ENCODE measurements at places on chromosomes 3 and 15.

GRCh38 chr3:30457081-30457480, 149.3 kb upstream of the TGFBR2 start:
- DNase-seq = no peak

GRCh38 chr3:156317462-156318074, 197.2 kb downstream of the KCNAB1 start:
- DNase-seq = no peak

GRCh38 chr3:52228266-52228665, 2.8 kb upstream of the TLR9 start:
- DNase-seq = no peak

DNA sequence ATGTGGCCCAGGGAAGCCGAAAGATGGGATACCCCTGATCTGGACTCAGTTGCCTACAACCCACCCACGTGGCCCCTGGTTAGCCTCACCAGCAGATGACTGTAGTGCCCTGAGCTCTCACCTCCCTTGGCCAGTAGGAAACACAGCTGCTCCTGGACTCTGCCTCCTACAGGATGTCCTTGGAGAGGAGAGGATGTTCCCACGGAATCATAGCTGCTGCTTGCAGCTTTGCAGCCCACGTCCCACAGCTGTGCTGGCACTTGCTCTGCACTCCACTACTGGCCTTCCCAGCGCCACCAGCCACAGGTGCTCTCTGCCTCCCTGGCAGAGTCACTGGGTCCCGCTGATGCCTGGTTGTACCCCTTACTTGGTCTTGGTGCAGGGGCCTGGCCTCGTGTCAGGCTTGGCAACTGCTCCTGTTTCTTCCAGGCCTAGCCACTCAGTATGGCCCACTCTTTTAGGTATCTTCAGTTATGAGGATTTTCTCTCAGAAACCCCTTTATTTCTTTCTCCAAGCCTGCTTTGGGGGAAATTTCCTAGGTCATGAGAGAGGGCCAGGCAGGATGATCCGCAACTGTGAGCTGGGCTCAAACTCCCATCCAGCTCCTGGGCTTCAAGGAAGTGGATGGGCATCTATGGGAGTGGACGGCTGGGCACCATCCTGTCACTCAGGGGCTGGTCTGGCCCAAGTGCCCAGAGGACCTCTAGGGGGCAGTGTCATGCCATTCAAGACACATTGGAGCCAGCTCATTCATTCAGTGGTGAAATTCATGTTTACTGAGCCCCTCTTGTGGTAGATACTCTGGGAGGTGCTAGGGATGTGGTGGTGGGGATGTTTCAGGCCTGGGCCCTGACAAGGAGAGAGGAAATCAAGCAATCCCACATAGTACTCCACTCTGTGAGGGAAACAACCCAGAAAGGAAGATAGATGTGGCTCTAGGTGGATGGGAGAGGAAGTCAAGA, 16.2 kb upstream of the VILL start:
- DNase-seq = peak; percentile 77

DNA sequence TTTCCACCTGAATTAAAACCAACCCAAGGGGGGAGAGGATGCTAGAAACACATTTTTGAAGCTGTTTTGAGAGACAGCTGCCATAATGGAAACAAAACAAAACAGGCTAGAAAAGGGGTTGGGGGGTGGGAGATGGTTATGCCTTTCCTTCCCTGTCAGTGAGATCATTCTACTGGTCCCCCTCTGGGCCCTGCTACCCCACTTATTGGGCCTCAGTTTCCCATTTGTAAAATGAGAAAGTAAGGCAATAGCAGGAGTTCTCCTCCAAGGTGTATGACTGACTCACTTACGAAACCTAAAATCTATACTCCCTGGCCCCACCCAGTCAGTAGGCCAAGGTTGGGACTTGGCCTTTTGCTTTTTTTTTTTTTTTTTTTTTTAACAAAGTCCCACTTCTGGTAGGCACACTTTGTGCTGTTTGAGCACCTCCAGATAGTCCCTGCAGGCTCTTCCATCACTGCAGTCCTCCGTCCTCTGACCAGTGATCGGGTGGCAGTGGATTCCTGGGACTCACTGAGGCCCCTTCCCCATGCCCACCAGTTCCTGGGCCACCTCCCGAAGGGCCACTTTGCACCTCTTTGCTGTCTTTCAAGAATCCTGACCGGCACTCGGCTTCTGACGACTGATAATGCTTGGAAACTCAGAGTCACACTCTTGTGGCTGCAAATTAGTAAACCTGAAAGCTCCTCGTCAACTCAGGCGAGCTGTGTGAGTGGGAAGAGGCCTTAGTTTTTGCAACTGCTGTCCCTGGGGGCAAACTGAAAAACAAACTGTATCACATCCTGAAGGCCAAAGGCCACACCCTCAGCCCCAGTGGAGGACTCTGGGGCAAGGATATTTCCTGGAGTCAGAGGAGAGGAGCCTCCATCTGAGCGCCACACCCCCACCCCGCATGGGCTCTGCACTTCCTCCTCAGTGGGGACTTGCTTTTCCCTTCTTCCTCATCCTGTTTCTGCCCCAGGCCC, 6.7 kb upstream of the PSTPIP1 start:
- DNase-seq = no peak

- no peak for DNase-seq
Measured at GRCh38 chr3:187077085-187077484, 62.2 kb downstream of the RPL39L start.

DNA sequence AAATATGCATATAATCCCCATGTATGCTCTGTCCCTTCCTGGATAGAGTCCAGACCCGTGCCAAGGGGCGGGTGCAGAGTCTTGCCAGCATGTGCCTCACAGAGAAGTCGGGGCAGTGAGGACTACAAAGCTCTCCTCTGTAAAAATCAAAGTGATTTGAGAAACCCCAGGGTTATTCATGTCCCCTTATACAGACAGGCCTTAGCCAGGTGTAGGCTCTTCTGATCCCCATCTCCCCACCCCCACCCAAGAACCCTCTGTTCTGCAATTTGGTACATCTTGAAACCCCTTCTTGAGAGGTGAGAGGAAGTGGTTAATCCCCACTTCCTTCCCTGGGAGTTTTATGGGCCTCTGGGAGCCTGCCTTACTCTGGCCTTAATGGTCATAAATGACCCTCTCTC, 24.7 kb downstream of the TRIM71 start:
- DNase-seq = no peak

- DNase-seq = no peak
Measured at GRCh38 chr15:42152921-42153698, 3.3 kb downstream of the PLA2G4F start.

GRCh38 chr3:125395091-125395490, 20.0 kb upstream of the ZNF148 start:
- no peak for DNase-seq

- DNase-seq = no peak
Measured at GRCh38 chr3:189049458-189050236, 122.1 kb upstream of the TPRG1 start.

DNA sequence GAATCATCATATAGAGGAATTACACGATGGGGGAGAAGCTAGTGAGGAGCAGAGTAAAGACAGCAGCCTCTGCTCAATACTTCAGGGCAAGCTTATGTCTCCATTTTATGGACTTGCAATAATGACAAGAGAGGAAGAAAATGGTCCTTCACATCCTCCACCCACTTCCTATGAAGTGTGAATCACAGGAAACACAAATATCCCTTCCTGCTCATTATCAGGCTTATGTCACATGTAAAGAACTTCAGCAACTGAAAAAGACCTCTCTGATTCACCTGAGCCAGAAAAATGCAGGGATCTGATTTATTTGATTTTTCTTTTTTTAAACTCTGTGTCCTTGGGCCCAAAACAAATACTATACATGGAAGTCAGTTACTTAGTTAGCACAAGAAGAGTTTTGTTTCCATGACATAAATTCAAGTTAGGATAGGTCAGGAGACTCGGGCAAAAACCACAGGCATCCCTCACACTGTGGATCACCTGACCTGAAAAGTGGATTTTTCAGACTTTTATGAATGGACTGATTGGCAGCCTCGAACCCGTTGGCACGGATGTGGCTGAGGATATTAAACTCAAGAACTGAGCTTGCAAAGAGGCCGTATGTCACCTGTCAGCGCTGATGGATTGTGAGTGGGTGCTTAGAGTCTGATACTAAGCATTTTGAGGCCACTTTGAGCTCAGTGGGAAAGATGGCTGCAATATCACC, 620.8 kb upstream of the MDFIC2 start:
- DNase-seq = no peak

- no peak for DNase-seq
Measured at GRCh38 chr15:90837094-90837493, 31.3 kb upstream of the FURIN start.

GRCh38 chr15:68633231-68634121, 54.7 kb downstream of the CORO2B start:
- no peak for DNase-seq

DNA sequence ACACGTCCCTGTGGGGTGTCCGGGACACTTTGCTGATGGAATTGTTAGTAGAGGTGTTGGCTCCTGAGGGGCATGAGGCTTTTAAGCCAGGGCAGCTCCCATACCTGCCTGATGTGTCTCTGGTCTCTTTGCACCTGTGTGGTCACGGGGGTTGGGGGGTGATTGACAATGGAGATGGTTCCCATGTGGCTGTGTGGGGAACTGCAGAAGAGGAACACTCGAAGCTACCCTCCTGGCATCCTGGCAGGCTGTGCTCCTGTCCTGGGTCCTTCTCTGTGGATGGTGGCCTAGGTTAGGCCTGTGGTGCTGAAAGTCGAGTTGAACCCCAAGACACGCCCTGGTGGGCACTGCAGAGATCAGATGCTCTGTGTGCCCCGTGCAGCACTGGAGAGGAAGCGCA, 73.4 kb downstream of the HMCES start:
- DNase-seq = no peak

- DNase-seq = no peak
Measured at GRCh38 chr3:61736506-61736905, 175.1 kb downstream of the PTPRG start.

DNA sequence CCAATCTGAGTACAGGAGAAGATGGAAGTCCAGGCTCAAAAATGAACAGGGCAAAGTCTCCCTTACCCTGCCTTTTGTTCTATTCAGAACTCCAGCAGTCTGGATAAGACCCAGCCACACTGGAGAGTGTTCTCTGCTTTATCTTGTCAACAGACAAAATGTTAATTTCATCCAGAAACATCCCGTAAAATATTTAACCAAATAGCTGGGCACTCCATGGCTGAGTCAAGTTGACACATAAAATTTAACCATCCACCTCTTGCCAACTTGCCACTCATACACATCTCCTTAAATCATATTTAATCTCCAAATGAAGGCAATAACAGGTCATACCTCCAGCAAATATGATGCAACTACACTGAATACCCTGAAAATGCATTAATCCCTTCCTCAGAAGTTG, 33.6 kb downstream of the MKRN3 start:
- no peak for DNase-seq

DNA sequence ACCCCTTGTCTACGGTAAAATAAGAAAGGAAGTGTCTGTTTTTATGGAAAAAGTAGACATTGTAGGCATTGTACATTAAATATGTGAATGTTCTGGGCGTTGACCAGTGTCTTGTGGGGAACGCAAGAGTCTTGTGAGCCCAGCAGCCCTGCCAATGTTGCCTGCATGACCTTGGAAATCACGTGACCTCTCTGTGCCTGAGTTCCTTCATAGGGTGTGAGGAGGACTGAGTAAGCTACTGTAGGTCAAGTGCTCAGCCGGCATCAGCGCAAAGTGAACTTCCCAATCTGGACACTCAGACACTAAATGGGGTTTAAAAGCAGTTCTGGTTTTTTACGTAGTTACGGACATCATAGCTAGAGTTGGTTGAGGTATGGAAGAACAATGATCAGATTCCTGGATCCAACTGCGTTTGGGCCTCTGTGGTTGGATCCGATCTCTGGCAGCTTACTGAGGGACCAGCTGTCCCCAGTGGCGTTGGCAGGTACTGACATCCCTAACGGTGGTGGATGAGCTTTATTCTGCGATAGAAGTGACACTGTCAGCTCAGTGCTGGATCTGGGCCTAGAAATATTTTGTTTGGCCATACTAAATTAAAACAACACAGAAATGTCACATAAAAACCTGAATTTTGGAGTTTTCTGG, 63.8 kb downstream of the SPSB4 start:
- DNase-seq = peak; percentile 38

DNA sequence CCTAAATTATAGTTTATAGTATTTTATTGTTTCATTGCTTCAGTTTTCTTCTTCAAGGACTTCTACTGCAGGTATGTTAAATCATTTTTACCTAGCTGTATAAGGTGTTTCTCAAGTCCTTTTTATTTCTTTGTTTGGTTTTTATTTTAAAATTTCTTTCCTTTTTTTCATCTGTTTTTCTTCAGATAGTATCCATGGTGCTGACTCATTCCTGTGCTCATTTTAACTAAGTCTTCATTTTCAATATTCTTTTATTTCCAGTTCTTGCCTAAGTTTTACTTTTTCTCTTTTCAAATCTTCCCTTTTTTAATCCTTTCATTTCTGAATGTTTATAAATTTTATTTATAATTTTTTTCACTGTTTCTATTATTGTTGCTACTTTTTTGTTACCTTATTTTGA, 42.3 kb upstream of the STIMATE start:
- no peak for DNase-seq

- DNase-seq = no peak
Measured at GRCh38 chr3:187212705-187213104, 15.4 kb downstream of the RTP1 start.

GRCh38 chr3:77816366-77816765, 776.5 kb downstream of the ROBO2 start:
- no peak for DNase-seq

DNA sequence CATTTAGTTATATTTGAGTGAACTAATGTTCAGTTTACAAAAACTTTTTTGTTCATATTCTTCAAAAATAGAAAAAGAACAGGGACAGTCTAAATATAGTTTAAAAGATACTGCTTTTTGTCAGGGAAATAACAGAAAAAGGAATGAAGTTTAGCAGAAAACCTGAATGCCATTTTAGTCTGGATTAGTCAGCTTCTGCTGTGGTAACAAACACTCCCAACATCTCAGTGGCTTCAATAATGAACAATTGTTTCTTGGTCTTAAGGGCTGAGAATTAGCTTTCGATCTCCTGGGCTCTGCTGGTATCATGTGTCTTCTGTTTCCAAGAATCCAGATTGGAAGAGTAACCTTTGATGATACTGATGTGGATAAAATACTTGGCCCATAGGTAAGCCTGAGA, 12.4 kb upstream of the USP13 start:
- DNase-seq = no peak
